ENCODE measurements at places on chromosomes 7 and 10. TPM values are rescaled to one million over a fixed set of nuclear protein-coding genes. Genes with fewer than 3 reads are reported as not detected.

GRCh38 chr7:36929791-36930190 lies 205.5 kb upstream of the AOAH start:
- DNase-seq = no peak

DNA sequence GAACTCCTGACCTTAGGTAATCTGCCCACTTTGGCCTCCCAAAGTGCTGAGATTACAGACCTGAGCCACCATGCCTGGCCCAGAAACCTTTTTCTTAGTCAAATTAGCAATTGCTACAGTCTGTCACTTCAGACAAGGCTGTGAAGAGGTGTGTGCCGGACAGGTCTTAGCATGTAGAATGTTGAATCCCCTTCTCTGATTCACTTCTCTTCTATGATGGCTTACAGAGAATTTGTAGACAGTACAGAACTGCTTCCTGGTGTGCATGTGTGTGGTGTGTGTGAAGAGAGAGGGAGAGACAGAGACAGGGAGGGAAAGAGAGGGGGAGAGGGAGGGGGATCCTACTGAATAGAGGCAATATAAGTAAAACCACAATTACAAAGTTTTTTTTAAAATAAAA lies 150.4 kb downstream of the PARD3 start:
- DNase-seq = no peak

DNA sequence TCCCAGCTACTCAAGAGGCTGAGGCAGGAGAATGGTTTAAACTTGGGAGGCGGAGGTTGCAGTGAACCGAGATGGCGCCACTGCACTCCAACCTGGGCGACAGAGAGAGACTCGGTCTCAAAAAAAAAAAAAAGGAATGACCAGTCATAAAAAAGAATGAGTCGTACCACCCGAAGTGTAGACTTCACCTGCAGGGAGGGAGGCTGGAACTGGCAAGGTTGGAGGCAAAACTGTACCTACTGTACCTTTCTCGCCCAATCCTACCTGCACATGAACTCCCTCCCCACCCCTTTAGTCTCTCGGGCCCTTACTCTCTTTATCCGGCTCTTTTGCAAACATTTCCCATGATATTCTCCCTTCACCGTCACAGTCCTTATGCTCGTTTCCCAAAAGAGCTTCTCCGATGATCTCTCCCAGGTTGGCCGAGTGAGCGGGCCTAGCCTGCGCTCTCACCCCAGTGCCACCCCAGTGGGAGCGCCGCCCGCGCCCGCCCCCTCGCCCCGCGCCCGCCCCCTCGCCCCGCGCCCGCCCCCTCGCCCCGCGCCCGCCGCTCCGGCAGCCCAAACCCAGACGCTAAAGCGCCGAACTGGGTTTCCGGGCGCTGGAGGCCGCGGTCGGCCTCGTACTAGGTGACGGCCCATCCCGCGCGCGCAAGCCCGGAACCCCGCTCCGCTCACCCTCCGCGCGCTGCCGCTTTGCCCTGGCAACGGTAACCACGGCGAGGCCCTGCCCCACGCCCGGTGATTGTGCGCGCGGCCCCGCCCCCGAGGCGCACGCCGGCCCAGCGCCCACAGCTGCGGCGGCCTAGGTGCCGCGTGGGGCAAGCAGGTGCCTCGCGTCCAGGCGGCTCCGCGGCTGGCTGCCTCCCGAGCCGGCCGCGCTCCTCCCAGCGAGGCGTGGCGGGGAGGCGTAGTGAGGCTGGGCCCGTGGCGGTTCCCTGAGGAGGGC lies at the start of gene SMKR1:
SMKR1 (plus strand) TSS at position 772 of the 948 bp plus-strand sequence. CDS start 294 bp downstream, outside the sequence.
- DNase-seq = peak; percentile 74

Gene FBXO24
- 1.3 TPM for total RNA-seq

Gene RAMP3
- 49.8 TPM for total RNA-seq

Gene SLC13A1
- not detected for total RNA-seq
